Stimulated activated CD8-positive, alpha-beta memory T cell treated with anti-CD3 and anti-CD28 coated beads, Interleukin-7, amount 100 ng/mL, for 48 hours (primary cell): ENCODE measurements at places on chromosomes 5 and 9.
A peak's percentile ranks its signal among the peaks of the same experiment; 100 is the strongest.

DNA sequence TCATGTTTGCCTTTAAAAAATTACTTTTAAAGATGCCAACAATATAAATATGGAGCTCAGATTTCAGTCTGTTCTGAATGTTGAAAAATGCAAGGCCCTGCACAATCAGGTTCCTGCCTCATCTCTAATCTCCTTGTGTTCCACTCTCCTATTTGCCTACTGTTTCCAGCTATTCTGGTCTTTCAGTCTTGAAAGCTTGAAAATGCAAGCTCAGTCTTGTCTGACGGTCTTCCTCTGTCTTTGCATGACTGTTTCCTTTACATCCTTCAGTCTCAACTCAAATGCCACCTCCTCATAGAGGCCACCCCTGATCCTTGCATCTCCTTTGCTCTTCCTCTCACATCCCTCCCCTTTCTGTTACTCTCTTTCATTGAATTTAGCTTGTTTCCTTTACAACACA is 354.9 kb downstream of the KIF4B start:
- no peak for DNase-seq

DNA sequence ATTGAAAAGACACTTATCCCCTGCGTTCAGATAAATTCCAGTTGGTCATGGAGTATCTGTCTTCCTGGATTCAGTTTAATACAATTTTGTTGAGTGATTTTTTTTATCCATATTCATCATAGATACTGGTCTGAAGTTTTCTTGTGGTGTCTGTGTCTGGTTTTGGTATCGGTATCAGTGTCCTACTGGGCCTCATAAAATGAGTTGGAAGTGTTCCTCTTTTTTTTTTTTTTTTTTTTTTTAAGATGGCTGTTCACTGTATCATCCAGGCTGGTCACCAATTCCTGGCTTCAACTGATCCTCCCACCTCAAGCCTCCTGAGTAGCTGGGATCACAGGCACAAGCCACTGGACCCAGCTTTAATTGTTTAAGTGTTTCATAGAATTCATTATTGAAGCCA is 2.9 kb upstream of the CAMSAP1 start:
- no peak for DNase-seq

GRCh38 chr9:87711857-87712800 is 13.8 kb upstream of the CTSL start:
- DNase-seq: no peak

GRCh38 chr9:123377211-123377971 is 21.4 kb downstream of the CRB2 start:
- DNase-seq: no peak

DNA sequence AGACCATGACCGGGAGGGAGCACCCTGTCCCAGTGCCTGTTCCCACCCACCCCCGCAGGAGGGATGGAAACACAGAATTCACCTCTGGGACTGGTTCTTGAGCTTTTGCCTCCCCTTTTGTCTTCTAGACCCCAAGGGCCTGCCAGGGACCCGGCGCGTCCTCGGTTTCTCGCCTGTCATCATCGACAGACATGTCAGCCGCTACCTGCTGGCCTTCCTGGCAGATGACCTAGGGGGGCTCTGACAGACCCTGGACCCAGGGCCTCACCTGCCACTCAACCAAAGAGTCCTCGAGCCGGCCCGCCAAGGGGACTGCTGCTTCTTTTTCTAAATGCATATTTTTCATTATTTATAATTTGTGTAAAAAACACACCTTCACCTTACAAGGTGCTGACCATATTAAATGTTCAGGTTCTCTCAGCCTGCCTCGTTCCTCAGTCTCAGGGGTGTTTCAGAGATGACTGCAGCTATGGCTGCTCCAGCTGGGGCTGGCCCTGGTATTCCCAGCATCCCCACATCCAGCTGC is 16.9 kb downstream of the CARD19 start:
- no peak for DNase-seq

DNA sequence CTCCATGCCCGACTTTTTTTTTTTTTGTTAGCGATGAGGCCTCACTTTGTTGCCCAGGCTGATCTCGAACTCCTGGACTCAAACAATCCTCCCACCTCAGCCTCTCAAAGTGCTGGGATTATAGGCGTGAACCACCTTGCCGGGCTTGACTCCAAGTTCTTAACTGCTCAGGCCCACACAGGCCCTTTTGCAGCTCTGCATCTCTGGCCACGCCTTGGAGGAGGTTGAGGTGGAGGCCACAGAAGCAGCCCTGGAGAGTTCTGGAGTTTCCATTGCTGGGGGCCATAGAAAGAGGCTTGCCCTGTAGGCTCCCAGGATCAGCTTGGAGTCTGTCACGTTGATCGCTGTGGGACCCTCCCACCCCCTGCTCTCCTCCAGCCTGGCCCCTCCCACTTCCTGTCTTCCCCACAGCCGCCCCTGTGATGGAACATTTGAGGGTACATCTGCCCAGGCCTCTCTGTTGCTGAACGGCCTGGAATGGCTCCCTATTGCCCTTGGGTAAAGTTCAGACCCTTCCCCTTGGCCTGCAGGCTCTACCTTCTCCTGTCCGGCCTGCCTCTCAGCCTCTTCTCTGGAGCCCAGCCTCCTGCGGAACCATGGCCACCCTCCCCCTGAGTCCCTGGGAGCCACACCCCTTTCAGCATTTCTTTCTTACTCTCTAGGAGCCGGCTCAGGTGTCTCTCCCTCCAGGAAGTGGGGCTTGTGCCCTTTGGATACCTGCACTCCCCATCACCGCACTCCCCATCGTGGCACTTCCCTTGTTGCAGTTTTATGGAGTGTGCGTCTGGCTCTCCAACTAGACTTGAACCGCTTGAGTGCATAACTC is 30.4 kb upstream of the IER5L start:
- DNase-seq: peak; percentile 66

DNA sequence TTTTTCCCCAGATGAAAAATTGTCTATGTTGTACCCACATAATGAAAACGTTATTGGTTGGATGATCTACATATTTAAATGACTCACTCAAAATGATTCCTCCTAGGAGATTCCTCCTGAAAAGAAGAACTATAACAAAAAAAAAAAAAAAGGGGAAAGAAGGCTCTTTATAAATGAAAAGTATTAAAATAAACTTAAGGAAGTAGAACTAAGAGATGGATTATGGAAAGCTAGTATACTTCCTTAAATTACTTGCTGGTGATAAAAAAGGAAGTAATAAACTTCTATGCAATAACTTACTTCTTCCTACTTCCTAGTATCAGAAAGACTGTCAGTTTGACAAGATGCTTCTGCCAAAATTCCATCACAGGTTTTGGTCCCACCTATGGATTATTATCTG is 1087.7 kb downstream of the CDH12 start:
- no peak for DNase-seq

GRCh38 chr5:122673343-122673742 is 101.5 kb upstream of the SNX2 start:
- no peak for DNase-seq

- DNase-seq: no peak
Observed at GRCh38 chr5:80711938-80712337, 57.2 kb upstream of the DHFR start.

- DNase-seq: no peak
Observed at GRCh38 chr5:165397516-165397915, 1892.1 kb downstream of the MAT2B start.

GRCh38 chr9:24011881-24012280 is 185.8 kb upstream of the ELAVL2 start:
- no peak for DNase-seq

GRCh38 chr9:69820955-69821788 is 555 bp downstream of the CFAP95 start:
- DNase-seq: no peak

- no peak for DNase-seq
Observed at GRCh38 chr5:64147849-64148441, 17.7 kb upstream of the RNF180 start.

GRCh38 chr5:58754250-58754649 is 171.4 kb downstream of the RAB3C start:
- no peak for DNase-seq

- no peak for DNase-seq
Observed at GRCh38 chr5:131064669-131065371, 100.2 kb downstream of the HINT1 start.

- DNase-seq: no peak
Observed at GRCh38 chr9:98522487-98522886, 186.2 kb downstream of the GABBR2 start.

DNA sequence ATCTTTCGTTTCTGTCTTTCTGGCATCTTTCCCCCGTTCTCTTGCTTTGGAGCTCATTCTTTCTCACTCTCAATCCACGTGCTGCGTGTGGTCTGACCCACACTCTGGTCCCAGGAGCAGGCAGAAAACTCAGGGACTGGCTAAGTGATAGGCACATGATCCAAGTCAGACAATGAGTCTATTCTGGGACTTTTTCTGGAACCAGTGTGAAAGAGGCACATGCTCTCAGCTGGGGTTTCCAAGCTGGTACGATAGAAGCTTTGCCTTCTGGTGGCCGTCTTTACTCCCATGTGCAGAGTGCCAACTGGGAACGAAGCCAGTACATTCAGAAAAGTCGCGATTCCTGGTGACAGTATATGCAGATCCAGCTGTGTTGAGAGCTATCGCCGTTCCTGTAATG is 94.4 kb downstream of the PDZD2 start:
- DNase-seq: no peak

GRCh38 chr5:73796164-73797131 is 170.5 kb downstream of the ARHGEF28 start:
- no peak for DNase-seq

GRCh38 chr5:108638021-108638420 is 109.7 kb upstream of the FER start:
- no peak for DNase-seq

DNA sequence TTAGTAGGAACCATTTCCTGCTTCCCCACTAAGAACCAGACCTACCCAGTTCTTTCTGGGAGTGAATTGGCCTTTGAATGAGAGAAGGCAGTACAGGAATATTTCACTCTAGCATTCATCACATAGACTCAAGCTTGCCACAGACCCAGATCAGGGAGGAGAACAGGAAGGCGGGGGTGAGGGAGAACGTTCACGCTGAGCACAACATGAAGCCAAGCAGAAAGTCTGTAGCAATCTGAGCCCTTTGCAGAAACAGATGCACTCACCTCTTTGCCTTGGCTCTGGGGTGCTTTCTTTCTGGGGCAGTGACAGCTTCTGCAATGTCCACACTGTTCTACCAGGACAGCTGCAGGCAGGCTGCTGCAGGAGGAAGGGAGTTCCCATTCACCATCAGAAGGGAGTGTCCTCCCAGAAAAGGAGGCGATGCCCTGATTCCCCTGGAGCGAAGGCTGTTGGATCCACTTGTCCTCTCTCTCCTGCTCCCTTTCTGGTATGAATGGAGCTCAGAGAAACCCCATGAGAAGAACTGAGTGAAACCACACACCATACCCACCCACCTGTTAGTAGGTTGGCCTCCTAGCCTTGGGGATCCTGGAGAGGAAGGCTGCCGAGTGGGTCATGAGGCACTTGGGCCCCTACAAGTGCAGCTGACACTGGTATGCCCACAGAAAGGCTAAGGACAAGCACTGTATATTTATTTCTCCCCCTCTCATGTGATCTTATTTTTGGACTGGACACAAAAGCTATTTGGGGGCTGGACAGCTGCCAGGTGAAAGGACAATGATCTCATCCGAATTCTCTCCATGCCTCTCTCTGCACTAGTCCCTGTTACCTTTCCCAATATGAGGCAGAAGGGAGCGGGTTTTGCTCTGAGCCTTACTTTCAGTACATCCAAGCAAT is 11.7 kb upstream of the FGF1 start:
- DNase-seq: no peak

DNA sequence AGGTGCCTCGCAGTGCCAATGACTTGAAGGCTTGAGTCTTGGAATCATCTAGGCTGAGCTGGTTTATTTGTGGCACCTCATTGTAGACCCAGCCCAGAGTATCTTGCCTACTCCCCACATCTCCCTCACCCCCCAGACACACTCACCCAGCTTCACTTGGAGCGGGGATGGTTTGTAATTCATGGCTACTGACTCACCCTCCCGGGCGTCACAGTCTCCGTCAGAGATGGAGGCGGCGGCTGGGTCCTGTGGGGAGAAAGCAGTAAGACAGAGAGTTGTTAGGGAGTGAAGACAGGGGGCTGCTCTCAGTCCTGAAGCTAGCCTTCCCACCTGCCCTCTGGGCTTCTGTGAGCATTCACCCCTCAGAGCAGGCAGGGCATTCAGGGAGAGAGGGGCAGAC is 29.0 kb upstream of the MYORG start:
- DNase-seq: no peak
